ENCODE measurements at places on chromosomes 12 and 14. TPM values are rescaled to one million over a fixed set of nuclear protein-coding genes. Genes with fewer than 3 reads are reported as not detected.

The OLR1 gene
- total RNA-seq: 1.2 TPM

The MLEC gene
- total RNA-seq: 82.9 TPM

The RTN1 gene
- not detected for total RNA-seq

The SLC22A17 gene
- 6.1 TPM for total RNA-seq

The P2RX7 gene
- total RNA-seq: not detected

The GLIPR1L1 gene
- total RNA-seq: not detected

The AJUBA gene
- 36.1 TPM for total RNA-seq

The SELPLG gene
- 1.2 TPM for total RNA-seq

The FOXG1 gene
- total RNA-seq: 0.15 TPM

The NPC2 gene
- 207 TPM for total RNA-seq

The OGFOD2 gene
- 11.0 TPM for total RNA-seq

The PAH gene
- not detected for total RNA-seq

The GYS2 gene
- total RNA-seq: not detected

The EPYC gene
- total RNA-seq: not detected

The FAM222A gene
- total RNA-seq: 3.4 TPM

The CNTN1 gene
- 35.1 TPM for total RNA-seq

The CLEC7A gene
- total RNA-seq: not detected

The IAPP gene
- not detected for total RNA-seq

The FAM181A gene
- total RNA-seq: not detected

The MFAP5 gene
- total RNA-seq: not detected

The SRGAP1 gene
- 11.1 TPM for total RNA-seq

The OR5AU1 gene
- total RNA-seq: not detected

The CSRP2 gene
- 20.7 TPM for total RNA-seq

The KRT71 gene
- total RNA-seq: not detected

The OR4E2 gene
- not detected for total RNA-seq

The PGF gene
- 4.2 TPM for total RNA-seq

The TPPP2 gene
- total RNA-seq: not detected

The PIWIL1 gene
- not detected for total RNA-seq

The SLC35F4 gene
- not detected for total RNA-seq

The SYCP3 gene
- total RNA-seq: not detected

The ANG gene
- 10.2 TPM for total RNA-seq

The PARP11 gene
- 1.7 TPM for total RNA-seq

The CISTR gene
- not detected for total RNA-seq

The CCDC197 gene
- not detected for total RNA-seq

The KLC1 gene
- 109 TPM for total RNA-seq

The DGKA gene
- total RNA-seq: 23.2 TPM

The CLEC4D gene
- total RNA-seq: not detected

The SIX6 gene
- not detected for total RNA-seq

All from A549 treated with Mapracorat at 1 μM for 4 hours (cell line).